ENCODE measurements at places on chromosomes 11 and 22. TPM values are rescaled to one million over a fixed set of nuclear protein-coding genes. Genes with fewer than 3 reads are reported as not detected.

HARBI1 gene
- total RNA-seq = 1.9 TPM

- no peak for DNase-seq
These were observed 92.6 kb downstream of the TSPAN18 start for GRCh38 chr11:44819346-44819745.

DNA sequence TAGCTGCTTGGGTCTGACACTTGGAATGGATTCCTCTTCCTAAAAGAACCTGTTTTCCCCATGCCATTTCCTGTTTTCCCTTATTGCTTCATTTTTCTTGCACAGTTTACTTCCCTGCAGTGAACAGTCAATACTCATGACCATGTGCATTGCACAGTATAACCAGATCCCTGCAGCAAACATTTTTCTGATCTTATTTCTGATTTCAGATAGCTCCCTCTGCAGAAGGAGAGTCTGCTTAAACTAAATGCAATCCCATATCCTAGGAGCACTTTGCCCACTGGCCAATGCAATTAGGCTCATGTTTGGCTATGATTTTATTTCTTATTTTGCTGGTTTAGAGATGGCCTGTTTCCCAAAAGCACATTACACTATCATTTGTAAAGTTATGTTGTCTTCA, 96.7 kb upstream of the CD44 start:
- no peak for DNase-seq

UPK3A gene
- total RNA-seq = not detected

CYTH4 gene
- 3.8 TPM for total RNA-seq

EIF4ENIF1 gene
- total RNA-seq = 24.2 TPM

GRCh38 chr11:116335891-116336290, 436.9 kb downstream of the BUD13 start:
- no peak for DNase-seq

IFITM10 gene
- 1.9 TPM for total RNA-seq

DNA sequence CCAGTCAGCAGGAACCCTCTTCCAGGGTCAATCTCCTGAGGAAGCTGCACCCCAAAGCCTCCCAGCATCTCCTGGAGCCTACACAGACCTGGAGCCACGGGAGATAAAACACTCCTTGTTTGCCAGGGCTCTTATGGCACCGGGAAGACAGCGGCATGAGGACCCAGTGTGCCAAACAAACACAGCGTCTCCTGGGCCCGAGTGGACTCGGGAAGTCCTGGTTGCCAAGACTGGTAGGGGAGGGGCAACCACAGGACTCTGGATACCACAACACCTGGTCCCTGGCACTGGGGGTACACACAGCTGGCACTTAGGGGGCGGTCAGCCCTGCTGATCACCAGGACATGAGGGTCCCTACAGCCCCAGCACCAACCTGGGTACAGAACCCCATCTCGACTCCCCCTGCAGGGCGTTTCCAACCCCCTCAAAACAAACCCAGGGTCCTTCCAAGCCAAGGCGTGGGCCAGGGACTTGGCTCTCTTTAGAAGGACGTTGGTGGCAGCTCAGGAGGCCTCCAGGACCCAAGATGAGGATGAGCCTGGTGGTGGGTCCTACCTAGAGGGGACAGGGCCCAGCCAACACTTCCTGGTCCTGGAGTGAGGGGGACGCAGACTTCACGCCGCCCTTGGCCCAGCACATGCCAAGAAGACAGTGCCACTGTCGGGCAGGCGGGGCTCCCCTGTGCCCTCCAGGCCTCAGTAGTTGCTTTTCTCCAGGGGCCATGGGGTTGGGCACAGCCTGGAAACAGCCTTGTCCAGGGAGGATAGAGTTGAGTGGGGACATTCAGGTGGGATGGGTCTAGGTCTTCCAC, 85.0 kb downstream of the CELSR1 start:
- DNase-seq = no peak

DNA sequence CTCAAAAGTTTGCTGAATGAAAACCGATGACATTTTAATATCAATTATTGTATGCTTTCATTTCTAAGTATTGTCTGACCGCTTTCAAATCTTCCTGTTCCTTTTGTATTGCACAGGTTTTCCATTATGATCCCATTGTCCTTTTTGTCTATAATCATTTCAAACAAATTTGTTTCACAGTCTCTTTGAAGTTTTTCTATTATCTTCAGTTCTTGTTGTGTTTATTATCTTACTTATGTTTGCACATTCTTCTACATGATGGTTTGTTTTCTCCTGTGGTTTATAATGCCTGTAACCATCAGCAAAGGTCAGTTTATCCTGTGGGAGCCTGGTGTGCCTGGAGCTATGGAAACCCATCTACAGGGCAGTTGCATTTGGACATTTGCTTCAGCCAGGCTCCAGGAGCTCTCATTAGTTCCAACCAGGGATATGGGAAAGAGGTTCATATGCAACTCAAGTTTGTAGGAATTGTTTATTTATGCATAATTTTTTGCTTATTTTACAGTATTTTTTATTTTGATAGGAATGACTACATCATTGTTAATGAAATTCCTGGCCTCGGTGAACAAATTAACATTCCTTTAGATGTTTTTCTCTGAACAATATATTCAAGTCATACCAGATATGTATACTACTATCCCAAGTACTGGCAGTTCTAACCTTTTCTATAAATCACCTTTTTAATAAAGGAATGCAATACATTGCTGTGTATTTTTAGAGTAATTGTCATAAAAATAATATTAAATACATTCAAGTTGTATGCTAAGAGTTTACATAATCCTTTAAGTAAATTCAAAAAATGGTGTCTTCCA, 179.2 kb downstream of the SBF2 start:
- no peak for DNase-seq

BLID gene
- 8.9 TPM for total RNA-seq

DNA sequence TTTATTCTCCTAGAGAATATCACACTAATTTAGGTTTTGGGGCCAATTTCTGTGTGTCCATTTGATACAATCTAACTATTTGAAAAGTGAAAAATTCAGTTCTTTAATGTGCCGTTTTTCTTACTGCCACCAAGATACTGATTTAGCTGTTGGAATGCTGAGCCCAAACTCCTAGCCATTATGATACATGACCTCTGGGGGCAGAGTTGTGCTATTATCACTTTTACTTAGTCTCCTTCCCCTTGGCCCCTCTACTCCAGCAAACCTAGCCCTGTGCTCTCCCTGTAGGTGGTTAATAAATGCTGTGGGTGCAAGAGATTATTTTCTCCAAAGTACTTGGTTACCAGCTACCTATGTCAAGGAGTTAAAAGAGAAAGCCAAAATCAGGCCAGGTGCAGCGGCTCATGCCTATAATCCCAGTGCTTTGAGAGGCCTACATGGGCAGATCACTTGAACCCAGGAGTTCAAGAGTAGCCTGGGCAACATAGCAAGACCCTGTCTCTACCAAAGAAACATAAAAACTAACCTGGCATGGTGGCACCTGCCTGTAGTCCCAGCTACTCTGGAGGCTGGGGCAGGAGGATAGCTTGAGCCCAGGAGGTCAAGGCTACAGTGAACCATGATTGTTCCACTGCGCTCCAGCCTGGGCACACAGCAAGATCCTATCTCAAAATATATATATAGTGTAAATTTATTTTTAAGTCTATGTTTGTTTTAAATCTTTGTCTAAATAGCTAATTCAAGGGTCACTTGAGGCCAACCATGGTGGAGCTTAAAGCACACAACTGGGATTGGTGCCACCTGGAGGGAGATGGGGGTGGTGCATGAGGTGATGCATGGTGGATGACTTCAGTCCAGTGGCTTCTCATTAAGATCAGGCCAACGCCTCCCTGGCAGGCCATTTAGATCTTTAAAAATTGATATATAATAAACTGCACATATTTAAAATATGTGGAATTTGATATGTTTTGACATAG, 193.2 kb upstream of the PLET1 start:
- peak; percentile 34 for DNase-seq
